Peyer's patch (tissue), 4 donors: ENCODE measurements at places on chromosomes 12 and 14. TPM values are rescaled to one million over a fixed set of nuclear protein-coding genes. Genes with fewer than 3 reads are reported as not detected.

DNA sequence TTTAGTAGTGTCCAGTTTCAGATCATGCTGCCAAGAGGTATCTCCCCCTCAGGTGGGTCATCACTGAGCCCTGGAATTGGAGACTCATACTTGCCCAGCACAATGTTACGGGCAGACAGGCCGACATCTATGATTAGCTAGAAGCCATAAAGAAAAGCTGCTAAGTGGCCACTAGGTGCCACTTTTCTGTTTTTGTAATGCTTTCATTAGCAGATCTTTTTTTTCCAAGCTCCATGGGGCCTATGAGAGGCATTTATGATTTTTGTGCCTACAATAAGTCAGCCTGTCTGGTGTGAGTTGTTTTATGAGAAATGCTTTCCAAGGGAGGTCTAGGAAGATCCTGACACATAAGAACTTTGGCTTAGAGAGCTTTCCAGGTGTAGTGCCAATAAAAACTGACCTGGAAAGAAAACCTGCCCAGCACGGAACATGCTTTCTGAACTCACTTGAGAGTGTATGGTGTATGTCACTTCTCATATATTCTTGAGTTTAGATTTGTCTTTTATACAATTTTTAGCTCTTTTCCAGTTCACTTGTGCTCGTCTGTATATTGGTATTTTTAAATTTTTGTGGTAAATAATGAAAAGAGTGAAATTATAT lies 21.8 kb upstream of the SMCO2 start:
- DNase-seq = no peak

The NEUROD4 gene
- total RNA-seq = not detected

DNA sequence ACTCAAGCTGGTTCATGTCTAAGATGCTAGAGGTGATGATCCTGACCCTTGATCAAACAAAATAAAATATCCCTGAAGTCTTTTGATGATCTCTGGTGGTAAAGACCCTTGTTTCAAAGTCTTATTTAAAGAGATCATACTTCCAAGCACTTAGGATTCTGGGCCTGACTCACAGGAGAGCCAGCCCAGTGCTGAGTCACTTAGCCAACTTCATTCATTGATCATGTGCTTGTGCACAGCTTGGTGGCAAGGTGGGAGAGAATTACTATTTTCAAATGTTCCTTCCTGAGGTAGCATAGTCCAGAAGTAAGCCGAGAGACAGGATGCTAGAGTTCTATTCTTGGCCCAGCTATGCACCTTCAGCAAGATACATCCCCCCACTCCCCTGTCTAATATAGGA lies 40.6 kb downstream of the SCN8A start:
- DNase-seq = no peak

DNA sequence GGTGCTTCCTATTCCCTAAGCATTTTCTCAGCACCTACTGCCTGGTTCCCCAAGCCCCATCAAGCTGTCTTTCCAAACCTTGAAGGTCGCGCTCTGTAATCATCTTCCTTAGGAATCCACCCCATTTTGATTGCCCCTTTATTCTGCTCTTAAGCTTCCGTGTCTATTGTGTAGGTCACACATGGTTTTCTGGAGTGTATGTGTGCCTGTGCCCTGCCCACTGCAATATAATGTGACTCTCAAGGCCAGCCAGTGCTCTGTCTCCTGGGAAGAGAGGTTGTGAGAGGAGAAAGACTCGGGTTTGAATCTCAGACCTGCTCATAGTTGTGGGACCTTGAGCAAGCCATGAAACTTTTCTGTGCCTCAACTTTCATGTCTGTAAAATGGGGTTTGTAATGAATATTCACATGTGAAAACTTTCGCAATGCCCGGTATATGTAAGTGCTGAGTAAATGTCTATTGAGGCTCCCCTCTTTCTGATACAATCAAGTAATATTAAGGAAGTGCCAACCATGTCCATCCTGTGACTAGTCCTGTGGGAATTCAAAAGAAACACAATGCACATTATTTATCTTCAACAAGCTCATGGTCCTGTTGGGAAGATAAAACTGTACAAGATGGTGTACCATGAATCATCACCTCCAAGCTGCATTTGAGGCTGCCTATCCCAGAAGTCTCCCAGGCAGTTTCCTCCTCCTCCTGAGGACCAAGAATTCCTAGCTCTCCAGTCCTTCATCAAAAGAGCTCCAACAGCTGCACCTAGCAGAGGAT lies 774 bp upstream of the KRT75 start:
- no peak for DNase-seq

DNA sequence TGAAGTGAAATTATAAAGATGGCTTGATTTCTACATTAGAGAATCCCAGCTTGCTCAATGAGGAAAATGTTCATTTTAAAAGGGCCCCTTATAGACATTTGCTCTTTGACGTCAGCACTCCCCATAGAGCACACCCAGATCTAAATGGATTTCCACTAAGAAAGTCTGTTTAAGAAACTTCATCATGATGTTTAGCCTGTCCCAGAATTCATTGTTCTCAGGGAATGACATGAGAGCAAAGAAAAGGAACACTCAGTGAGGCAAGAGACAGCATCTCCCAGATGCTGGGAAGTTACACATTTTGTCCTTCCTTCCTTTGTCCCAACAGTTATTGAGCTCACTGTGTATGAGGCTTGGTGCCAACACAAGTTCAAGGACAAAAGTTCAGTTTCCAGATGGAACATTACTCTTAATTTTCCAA lies 4.9 kb downstream of the PHLDA1 start:
- no peak for DNase-seq

DNA sequence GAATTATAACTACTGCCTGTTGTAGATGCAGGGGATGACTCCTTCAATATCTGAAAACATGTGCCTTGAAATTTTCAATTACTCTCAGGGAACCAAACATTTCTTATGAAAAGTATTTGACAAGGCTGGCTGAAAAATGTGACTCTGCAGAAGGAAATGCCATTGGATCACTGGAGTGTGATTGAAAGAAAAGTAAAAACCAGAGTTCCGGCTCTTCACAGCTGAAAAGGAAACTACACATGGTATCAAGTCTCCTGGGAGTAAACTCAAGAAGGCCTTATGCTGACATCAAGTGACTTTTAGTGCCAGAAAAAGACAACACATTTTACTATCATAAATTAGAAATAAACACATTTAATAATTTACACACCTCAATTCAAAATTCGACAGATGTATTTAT lies 693.0 kb downstream of the LRFN5 start:
- no peak for DNase-seq
